ENCODE measurements at places on chromosomes 6 and 20.

- DNase-seq, result no peak
Observed at GRCh38 chr20:5402903-5403531, 86.3 kb upstream of the PROKR2 start.

GRCh38 chr6:16236631-16237199 lies 1.7 kb upstream of the GMPR start:
- peak; percentile 58 for DNase-seq

DNA sequence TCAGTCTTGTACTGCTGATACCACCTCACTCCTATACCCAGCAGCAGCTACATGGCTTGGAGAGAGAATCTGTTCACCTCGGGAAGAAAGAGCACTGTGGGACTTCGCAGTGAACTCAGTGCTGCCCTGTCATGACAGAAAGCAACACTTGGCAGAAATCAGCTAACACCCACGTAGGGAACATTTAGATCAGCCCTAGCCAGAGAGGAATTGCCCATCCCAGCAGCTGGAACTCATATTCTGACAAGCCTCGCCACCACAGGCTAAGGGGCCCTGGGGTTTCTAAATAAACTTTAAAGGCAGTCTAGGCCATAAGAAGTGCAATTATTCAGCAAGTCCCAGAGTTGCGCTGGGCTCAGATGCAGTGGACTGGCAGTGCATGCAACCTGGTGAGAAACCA lies 1266.8 kb downstream of the GRIK2 start:
- DNase-seq, result no peak

- DNase-seq, result no peak
Observed at GRCh38 chr6:130955755-130956154, 107.3 kb downstream of the EPB41L2 start.

DNA sequence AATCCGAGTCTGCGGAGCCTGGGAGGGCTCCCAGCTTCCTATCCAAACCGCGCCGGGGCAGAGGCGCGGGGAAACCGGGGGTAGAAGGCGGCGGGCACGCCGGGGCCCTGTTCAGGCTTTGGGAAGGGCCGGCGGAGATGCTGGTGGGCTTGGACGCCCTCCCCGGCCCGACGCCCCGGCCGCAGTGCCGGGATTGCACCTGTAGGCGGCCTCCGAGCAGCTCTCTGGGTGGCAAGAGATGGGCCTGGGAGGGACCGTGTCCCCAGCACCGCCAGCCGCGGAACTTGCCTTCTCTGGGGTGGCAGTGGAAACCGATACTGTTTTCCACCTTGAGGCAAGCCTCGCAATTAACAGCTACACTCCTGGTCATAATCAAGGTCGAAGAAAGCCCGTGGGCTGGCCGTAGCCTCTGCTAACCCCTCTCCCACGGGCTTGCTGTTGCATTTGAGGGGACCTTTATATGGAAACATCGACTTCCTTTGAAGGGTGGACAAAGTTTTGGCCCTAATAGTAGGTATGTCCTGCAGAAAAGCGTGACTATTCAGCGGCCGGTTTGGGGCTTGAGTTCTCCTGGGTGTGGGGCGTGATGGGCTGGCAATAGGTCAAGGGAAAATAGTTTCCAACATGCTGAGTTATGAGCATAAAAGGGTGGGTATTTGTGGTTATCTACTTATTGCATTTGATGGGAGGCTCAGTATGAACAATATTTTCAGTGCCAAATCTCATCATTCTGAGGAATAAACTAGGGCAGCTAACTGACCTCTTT lies 1.1 kb upstream of the JAG1 start:
- DNase-seq, result no peak

DNA sequence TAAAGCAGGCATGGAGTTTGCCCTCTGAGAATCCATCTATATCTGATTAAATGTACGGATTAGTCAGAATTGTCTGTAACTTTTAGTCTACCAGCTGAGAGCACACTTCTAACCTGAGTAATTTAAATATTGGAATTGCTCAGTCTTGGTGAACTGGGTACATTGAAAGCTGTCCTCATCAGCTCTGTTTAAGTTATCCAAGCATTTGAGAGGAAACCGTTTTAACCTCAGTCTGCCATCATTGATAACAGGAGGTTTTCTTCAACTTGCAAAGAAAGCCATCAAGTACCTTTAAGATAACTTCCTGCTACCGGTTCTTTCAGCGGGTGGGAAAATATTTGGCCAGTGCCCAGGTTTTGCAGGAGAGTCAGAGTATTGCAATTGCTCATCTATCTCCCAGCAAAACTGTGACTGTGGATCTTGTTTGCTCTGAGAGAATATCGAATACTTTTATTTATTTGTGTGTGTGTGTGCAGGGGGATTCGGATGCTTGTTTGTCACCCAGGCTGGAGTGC lies 31.1 kb upstream of the F13A1 start:
- DNase-seq, result no peak

GRCh38 chr6:6557886-6558285 lies 30.6 kb upstream of the LY86 start:
- no peak for DNase-seq

- no peak for DNase-seq
Observed at GRCh38 chr6:41122918-41123317, 31.2 kb downstream of the TREML1 start.

DNA sequence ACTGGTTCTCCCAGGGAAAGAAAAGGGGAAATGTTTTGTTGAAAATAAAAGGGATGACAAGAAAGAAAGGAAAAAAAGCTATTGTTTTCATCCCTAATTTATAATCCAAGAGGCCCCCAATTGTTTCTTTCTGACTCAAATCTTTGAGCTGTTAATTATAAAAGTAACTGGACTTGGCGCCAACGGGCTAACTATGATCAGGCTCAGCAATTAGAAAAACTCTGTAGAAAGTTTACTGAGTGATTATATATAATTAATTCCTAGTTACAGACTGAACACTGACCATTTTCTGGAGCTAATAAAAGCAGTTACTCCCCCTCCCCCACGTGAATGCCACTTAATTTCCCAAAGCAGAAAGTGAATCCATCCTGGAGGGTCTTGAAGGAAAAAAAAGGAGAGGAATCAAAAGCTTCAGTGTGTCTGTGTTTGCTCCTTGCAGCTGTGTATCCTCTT lies 3.2 kb downstream of the ZMYND8 start:
- no peak for DNase-seq

DNA sequence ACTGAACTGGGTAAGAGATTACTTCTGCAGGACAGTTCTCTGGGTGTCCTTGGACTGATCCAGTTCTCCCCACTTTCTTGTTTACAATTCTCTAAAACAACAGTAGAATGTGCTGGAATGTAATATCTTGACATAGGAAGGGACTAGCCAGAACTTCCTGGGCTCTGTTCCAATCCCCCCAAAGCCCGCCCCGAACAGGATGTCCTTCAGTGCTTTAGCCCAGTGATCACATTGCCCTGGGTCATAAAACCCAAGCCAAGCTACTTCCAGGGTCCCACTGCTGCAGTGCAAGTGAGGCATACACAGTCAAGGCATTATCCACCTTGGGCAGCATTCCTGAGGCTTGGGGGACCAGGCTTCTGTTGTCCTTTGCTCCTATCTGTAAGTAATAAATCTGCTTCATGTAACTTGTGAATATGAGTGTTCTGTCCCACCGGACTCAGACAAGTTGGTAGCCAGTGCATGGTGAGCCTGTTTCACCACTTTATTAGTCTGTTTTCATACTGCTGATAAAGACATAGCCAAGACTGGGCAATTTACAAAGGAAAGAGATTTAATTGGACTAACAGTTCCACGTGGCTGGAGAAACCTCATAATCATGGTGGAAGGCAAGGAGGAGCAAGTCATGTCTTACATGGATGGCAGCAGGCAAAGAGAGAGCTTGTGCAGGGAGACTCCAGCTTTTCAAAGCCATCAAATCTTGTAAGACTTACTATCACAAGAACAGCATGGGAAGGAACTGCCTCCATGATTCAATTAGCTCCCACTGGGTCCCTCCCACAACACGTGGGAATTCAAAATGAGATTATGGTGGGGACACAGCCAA lies 23.5 kb downstream of the FITM2 start:
- DNase-seq, result no peak

- DNase-seq, result no peak
Observed at GRCh38 chr20:58715391-58715800, 22.8 kb downstream of the NPEPL1 start.

GRCh38 chr20:25547063-25547462 lies 38.3 kb downstream of the NINL start:
- no peak for DNase-seq

- no peak for DNase-seq
Observed at GRCh38 chr6:72886170-72886569, 264.3 kb downstream of the KCNQ5 start.

DNA sequence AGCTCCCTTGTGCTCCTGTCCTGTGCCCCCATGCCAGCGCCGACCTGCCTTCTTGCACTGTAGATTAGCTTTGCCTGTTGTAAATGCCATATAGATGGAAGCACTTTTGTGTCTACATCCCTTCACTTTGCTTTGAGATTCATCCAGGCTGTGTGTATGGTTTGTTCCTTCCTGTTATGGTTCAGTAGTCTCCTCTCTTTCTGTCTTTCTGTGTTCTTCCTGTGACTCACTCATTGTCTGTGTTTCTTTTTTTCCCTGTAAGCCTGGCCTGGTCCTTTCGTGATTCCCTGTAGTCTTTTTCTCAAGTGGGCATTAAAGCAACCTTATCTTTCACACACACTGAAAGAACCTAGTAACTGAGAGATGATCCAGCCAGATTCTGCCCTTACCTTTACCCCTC lies 66.6 kb downstream of the JARID2 start:
- DNase-seq, result peak; percentile 47

GRCh38 chr6:160069459-160069858 lies 52.2 kb upstream of the SLC22A1 start:
- DNase-seq, result no peak

DNA sequence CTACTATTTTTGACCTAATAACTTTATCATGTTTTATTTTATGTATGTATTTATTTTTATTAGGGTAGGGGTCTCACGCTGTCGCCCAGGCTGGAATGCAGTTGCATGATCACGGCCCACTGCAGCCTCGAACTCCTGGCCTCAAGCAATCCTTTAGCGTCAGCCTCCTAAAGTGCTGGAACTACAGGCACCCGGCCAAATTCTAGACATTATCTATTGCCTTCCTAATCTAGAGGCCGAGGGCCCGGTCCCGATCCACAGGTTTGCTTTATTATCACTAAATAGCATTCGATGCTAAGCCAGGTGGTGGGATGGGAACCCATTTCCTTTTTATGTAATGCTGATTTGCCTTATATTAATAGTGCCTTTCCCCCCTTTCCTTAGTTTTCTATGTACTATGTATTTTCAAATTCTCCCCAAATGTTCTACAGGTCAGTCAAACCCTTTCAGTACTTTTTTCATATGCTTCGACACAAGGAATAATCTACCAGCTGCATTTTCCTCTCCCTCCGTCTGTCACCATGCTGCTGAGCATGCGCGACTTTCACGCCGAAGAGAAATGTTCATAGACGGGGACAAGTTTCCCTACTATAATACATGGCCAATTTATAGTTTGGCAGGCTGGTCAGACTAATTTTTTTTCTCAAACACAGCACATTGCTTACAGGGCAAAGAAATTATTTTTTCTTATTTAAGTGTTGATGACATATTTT lies 6.4 kb downstream of the SERPINB6 start:
- DNase-seq, result no peak

DNA sequence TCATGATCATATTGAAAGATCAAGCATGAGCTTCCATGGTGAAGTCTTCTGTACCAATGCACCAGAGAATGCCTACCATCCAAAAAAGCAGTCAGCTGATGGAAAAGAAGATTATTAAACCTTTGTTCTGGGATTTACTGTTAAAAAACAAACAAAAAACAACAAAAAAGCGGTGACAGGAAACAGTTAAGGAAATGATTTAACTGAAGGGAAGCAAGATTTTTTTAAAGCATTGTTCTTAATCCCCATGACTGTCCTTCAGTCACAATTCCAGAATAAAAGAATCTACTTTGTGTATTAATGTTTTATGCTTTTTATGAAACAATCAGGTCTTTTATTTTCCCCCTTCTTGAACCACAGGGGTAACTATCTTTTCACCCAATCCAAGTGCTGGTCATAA lies 23.9 kb downstream of the FAM162B start:
- DNase-seq, result no peak

DNA sequence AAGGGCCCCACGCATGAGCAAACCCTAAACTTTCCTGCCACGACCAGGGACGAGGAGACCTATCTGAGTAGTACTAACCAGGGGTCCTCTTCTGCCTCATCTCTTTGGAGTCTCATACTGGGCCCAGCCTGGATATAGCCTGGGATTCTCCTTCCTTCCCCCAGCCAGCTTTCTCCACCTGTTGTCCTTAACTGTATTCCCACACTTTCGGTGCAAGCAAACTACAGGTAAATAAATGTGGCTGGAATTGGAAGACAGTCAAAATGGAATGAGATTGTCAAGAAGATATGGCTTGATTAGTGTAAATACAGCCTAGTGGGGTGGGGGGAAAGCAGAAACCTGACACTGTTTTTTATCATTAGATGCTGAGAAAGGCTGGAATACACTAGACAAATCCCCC lies 23.5 kb upstream of the LY86 start:
- no peak for DNase-seq

GRCh38 chr6:11653028-11653583 lies 115.6 kb downstream of the TMEM170B start:
- DNase-seq, result peak; percentile 93

- DNase-seq, result no peak
Observed at GRCh38 chr20:9110916-9111432, 42.1 kb downstream of the PLCB4 start.

- no peak for DNase-seq
Observed at GRCh38 chr6:111184827-111185532, 97.7 kb downstream of the SLC16A10 start.

DNA sequence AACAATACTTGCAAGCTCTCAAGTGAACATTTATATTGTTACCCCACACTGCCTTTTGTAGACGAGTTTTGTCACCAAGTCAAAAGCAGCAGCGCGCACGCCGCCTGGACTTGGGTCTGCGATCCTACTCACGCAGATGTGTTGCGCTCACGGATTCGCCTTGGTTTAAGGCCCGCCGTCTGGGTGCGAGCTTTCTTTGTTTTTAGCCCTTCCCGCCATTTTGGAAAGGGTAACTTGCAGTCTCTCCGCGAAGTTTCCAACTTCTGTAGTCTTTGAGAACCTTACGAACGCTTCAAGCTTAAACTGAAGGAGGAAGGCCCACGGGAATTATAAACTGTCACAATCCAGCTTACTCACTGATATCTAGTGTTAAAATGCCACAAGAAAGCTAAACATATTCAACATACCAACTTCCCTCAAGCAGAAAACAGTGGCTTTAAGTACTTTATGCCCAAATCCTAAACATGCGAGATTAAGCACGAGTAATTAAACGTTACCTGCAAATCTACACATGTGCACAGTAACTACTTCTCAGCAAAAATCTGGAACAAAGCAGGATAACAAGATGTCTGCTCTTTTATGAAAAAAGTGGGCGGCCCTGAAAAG lies 80.4 kb upstream of the BTN3A2 start:
- DNase-seq, result peak; percentile 57

GRCh38 chr6:135876058-135876457 lies 24.6 kb downstream of the PDE7B start:
- DNase-seq, result no peak

- DNase-seq, result no peak
Observed at GRCh38 chr6:108166664-108167448, 1.0 kb downstream of the NR2E1 start.

GRCh38 chr6:63349401-63349800 lies 29.6 kb upstream of the LGSN start:
- no peak for DNase-seq

- no peak for DNase-seq
Observed at GRCh38 chr20:34120213-34120612, 8.2 kb upstream of the EIF2S2 start.
